GM23338 (cell line): ENCODE measurements at places on chromosomes 16 and 17.

- DNase-seq, result no peak
Observed at GRCh38 chr16:16080465-16081065, 131.1 kb downstream of the ABCC1 start.

- no peak for DNase-seq
Observed at GRCh38 chr16:185213-185612, 5.0 kb downstream of the HBQ1 start.

DNA sequence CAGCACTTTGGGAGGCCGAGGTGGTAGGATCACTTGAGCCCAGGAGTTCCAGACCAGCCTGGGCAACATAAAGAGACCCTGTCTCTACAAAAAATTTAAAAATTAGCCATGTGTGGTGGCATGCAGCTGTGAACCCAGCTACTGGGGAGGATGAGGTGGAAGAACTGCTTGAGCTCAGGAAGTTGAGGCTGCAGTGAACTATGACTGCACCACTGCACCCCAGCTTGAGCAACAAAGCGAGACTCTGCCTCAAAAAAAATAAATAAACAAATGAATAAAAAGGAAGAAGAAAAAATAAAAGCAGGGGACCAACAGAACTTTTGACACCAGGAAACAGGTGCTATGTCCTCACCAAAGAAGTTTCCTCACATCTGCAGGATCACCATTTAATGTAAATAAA, 14.2 kb downstream of the TERF2 start:
- no peak for DNase-seq

- DNase-seq, result no peak
Observed at GRCh38 chr17:78172249-78173051, 4.1 kb downstream of the SYNGR2 start.

DNA sequence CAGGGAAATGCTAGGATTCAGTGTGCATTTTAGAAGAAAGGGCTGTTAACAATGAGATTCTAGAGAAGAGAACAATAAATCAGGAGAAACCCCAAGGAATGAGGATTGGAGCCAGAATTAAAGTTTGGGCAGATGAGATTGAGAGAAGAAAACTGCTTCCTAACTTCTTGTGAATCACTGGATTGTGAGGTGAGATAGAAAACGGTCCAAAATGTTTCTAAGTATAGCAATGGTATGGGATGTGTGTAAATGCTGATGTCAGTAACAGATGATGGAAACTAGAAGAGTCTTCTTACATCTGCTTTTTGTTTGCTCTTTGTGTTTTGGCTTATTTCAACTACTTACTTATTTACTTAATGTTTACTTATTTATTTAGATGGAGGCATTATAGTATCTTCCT, 123.0 kb downstream of the KCNJ2 start:
- DNase-seq, result no peak

DNA sequence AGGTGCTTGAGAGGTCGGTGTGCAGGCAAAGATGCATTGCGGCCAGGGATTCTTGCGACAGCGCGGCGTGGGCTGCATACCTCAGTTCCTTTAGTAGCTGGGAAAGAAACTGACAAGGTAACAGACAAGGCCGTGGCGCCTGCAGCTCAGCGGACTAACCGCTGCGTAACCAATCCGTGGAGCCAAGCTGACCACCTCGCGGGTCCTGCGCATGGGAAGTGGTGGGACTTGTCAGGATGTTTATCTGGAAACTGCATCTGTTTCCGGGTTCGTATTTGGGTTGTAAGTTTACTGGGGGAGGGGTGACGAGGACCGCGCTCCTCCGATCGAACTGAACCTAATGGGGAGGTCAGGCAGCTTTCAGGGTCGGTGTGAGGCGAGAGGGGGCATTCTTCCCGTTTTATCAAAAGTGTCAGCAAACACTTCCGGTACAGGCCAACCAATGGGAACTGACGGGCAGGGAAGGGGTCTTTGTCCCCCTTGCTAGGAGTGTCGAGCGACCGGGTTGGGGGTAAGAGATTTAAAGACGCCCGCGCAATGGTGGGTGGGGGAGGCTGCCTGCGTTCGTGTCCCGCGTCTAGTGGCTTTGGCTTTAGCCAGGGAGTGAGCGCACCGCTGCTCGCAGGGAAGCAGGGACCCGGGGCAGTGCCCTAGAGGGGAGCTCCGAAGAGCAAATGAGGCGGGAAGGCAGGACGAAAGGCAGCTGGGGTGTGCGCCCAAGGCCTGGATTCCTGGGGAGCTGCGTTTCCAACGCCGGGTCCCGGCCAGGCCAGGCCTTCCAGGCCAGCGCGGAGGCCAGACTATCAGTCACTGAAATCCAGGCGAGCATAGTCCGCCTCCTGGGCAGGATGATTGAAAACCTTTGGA, 7.0 kb downstream of the IRX6 start:
- peak; percentile 60 for DNase-seq

DNA sequence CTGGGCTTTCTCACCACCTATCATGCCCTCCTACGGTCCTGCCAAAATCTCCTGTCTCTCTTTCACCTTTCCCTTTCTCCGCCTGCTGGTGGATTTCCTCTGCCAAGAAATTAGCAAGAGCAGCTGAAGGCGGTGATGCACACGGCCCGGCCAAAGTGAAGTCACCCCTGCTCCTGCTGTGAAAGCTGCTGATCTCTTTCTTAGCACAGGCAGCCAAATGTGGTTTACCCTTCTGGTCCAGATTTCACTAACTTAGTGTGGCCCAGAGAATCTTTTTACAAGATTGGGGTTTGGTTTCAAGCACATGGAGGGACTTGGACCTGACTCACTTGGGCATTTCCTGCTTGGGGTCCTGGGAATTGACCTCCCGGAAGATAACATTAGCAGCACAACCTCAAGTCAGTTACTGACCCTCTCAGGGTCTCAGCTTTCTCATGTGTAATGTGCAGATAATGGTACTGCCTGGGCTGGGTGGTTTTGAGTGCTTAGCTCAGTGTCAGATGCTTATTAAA, 155.7 kb downstream of the SOCS1 start:
- DNase-seq, result peak; percentile 68

DNA sequence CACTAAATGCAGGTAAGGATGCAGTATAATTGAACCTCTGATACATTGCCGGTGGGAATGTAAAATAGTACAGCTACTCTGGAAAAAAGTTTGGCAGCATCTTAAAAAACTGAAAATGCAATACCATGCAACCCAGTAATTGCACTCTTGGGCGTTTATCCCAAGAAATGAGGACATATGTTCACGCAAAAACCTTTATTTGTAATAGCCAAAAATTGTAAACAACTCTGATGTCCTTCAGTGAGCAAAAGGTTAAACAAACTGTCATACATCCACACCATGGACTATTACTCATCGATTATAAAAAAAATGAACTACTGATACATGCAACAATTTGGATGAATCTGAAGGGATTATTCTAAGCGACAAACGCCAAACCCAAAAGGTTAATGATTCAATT, 16.9 kb downstream of the SYNRG start:
- no peak for DNase-seq

GRCh38 chr17:20256144-20256543, 211.2 kb downstream of the LGALS9B start:
- no peak for DNase-seq

DNA sequence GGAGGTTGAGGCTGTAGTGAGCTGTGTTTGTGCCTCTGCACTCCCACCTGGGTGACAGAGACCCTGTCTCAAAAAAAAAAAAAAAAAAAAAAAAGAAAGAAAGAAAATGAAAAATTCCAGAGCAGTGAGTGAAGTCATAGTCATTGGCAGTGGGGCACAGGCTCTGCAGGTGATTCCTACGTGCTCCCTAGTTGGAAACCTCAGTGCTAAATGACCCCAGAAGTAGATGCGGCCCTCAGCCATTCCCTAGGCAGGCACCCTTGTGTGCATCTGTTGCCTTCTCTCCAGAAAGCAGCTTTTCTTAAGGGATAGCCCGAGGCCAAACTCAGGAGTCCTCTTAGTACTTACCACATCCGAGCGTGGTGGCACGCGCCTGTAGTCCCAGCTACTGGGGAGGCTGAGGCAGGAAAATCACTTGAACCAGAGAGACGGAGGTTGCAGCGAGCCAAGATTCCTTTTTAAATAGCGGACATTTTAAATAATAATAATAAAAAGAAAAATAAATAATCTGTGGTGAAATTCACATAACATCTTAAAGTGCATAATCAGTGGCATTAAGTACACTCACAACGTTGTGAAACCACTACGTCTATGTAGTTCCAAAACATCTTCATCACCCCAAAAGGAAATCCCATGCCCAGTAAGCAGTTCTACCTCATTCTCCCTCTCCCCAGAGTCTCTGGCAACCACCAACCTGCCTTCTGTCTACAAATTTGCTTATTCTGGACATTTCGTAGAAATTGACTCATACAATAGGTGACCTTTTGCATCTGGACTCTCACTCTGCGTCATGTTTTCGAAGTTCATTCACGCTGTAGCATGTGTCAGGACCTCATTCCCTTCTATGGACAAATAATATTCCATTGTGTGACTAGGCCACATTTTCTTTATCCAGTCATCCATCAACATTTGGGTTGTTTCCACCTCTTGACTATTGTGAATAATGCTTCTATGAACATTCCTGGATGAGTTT, 12.5 kb upstream of the SPHK1 start:
- no peak for DNase-seq

- DNase-seq, result no peak
Observed at GRCh38 chr17:44913676-44914075, 1.6 kb downstream of the GFAP start.

DNA sequence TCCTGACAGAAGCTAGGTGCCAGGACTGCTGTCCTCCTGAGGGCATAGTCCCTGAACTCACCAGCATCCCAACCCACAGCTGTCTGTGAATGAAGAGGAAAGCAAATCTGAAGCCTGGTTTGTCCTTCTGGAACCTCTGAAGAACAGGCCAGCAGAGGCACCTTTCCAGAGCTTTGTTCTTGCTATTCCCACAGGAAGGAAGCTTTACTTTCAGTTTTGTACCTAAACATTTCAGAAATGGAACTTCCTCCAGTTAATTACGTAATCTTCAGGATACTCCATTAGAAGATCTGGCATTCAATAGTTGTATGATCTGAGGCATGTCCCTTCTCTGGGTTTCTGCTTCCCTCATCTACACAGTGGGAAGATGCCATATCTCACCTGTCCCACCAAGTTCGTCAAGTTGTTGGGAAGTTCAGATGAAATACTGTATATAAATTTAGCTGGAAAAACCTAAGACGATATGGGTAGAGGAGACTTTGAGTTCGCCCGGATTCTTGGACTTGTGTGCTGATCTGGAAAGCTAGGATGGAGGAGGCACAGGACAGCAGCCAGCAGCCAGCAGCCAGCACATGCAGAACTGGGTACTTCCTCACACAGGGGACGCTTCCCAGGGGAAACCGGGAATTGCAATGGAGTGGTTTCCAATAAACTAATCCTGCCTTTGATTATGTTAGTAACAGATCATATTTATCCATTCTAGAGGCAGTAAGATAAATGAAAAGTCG, 22.4 kb downstream of the NXPH3 start:
- no peak for DNase-seq
